ENCODE measurements at places on chromosomes 3 and 15.

DNA sequence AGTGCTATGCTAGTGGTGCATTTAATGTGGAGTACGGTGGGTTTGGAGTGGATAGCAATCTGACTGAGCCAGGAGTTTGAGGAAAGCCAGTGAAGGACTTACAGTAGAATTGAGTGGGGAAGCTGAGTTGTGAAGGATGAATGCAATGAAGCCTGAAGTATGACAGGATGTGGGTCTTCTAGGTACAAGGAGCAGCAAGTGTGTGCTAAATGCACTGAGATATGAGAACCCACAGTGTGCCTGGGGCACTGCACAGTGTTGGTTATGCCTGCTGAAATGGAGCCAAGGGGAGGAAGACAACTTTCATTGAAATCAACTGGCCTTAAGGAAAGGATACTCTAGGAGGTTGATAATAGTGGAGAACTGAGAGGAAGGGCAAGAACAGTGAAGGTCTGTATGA is 105.5 kb upstream of the MRPL3 start:
- no peak for DNase-seq

- no peak for DNase-seq
These were observed 2.7 kb downstream of the AP2M1 start for GRCh38 chr3:184177331-184177731.

DNA sequence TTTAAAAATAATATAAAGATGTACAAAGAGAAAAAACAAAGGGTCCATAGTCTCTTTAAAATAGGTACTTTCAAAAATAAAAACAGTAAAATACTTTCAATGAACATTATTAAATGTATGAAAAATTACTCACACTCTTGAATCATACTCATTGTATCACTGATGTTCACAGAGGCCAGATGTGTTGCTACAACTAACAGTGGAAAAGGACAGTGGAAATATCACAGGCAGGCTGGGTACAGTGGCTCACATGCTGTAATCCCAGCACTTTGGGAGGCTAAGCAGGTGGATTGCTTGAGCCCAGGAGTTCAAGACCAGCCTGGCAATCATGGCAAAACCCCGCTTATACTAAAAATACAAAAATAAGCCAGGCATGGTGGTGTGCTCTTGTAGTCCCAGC is 26.8 kb downstream of the NPHP3 start:
- no peak for DNase-seq

- no peak for DNase-seq
These were observed 8.3 kb upstream of the UBE2E1 start for GRCh38 chr3:23797491-23797890.

GRCh38 chr3:107987036-107987939 is 103.5 kb downstream of the CD47 start:
- no peak for DNase-seq

GRCh38 chr15:58777107-58777506 is 6.0 kb downstream of the MINDY2 start:
- no peak for DNase-seq

DNA sequence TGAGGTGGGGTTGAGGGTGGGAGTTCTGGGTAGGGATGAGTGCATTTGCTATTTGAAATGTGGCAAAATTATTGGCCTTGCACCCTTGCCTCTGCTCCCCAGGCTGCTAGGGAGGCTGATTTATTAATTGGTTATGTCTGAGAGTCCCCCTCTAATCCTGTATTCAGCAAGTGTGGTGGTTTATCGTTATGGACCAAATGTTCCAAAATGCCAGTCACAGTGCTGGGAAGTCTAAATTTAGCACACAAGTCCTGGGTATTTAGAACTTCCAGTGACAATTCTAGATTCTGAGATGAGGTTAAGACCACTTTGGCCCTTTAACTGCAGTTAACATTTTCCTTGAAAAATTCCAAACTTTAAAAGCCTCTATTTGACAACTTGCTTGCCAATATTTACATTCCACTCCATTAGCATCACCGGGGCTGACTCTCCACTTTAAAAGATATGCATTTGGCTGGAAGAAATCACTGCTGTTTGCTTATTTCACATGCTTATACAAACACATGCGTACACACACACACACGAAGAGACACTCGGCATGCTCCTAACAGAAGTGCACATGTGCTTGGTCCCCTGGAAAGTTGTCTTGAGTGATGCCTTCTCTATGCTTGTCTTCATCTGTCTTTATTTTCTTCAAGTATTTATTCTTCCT is 247.7 kb downstream of the IL20RB start:
- DNase-seq = no peak

DNA sequence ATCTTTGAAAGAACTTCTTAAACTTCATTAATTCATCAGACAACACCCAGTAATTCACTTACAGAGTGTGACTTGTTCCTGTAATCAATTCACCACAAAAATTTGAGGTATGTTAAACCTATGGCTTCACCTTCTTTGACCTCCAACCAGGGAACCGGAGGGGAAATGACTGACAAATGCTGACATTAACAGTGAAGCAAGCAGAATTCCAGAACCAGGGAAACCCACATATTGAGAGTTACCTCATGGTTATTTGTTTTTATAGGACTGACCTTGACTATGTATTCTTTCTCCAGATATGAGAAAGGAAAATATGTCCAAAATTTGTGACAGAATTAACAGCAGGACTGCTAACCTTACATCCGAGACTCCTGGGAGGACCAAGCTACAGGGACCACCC is 2.7 kb downstream of the P3H2 start:
- DNase-seq = no peak

- DNase-seq = no peak
These were observed 32.3 kb upstream of the MFSD1 start for GRCh38 chr3:158769549-158769948.

DNA sequence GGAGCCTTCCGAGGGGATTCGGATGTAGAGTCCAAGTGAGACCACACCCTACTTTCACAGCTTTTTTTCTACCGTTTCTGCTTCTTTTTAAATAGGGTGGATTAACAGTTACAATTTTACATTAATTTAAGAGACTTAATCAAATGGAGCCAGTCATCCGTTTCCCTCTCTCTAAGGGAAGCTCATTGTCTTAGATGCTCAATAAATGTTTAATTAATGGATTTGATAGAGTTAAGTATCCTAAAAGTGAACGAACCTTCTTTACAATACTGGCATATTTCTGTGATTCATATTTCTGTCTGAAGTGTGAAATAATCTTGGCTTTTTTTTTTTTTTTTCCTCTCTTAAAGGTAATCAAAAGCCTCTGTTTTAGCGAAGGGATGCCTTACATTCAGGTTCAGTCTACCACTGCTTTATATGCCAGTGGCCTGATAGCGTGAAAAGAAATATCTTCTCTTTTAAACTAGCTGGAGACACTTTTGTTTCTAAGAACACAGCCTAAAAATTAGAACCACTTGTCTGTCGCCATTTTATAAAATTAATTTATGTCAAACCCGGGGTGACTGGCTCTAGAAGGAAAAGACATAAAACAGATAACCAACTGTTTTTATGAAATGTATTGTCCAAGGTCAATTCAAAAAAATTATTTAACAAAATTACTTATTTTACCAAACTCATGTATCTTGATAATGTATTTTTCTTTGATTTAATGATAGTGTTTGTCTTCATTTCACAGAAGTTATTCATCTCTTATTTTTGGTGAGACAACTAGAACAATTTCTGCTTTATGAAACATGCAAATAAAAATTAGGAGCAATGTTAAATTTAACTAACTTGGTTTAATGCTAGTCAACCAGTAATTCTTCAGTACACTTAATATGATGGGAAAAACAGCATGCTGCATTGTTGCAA is 2.5 kb upstream of the CTNNB1 start:
- DNase-seq = no peak

DNA sequence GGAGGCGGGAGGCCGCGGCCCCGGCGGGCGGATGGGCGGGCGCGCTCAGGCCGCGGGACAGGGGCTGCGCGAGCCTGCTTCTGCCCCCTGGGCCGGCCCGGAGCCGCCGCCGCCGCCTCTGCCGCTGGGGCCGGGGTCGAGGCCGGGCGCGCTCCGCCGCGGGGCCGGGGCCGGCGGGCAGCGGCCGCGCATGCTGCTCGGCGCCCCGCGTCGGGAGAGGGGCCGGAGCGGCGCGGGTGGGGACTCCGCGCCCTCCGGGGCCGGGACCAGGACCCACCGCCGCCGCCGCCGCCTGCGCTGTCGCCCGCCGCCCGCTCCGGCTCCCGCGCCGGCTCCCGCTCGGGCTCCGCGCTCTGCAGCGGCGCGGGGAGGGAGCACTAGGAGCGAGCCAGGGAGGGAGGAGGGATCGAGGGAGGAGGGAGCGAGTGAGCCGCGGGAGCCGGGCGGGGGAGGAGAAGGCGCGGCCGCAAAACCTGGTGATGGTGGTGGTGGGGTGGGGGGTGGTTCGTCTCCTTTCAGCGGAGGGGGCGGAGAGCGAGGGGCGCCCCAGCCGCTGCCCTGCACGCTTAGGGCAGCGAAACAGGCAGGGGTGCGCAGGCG is at the start of gene LINGO1:
Gene LINGO1, minus strand, starts transcription at position 379 of the 600 bp plus-strand sequence. CDS start 597 bp downstream, outside the sequence.
- no peak for DNase-seq

DNA sequence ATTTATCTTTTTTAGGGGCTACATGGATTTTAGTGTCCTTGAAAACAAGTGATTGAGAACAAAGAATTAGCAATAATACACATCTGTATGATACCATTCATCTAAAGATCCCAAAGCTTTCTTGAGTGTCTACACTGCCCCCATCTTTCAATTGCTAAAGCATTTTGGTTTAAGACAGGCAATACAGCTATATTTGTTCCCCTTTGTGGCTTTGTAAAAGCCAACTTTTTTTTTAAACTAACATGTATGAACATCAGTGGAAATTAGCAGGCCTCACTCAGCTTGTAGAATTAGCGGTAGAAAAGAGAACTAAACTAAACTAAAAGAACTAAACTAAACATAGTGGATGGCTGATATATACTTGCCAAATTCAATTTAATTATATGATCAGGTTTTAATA is 449.6 kb downstream of the MECOM start:
- DNase-seq = no peak

GRCh38 chr15:57324590-57324890 is 51.8 kb upstream of the CGNL1 start:
- DNase-seq = no peak

DNA sequence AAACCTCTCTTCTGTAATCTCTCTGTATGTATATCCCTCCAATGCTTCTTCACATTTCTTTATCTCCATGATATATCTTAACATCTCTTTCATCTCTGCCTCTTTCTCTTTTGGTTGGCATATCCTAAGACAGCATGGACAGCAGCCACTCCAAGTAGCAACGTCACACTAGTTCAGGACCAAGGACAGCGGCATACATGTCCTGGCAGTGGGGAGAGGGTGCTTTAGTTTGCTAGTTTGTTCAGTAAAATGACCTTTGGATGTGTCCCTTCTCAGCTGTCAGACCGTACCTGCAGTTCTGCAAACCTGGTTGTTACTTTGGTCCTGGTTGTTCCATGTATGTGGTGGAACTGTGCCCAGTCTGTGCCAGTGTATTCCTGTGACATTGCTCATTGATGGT is 225.6 kb upstream of the ROPN1 start:
- no peak for DNase-seq

- DNase-seq = no peak
These were observed 4.7 kb upstream of the DNASE1L3 start for GRCh38 chr3:58215317-58216025.
